Femur (tissue), 1 donor: ENCODE measurements at places on chromosomes 4 and X.

- no peak for DNase-seq
Observed at GRCh38 chr4:125484912-125485311, 170.2 kb downstream of the FAT4 start.

- DNase-seq: no peak
Observed at GRCh38 chr4:3397128-3397527, 44.6 kb upstream of the HGFAC start.

DNA sequence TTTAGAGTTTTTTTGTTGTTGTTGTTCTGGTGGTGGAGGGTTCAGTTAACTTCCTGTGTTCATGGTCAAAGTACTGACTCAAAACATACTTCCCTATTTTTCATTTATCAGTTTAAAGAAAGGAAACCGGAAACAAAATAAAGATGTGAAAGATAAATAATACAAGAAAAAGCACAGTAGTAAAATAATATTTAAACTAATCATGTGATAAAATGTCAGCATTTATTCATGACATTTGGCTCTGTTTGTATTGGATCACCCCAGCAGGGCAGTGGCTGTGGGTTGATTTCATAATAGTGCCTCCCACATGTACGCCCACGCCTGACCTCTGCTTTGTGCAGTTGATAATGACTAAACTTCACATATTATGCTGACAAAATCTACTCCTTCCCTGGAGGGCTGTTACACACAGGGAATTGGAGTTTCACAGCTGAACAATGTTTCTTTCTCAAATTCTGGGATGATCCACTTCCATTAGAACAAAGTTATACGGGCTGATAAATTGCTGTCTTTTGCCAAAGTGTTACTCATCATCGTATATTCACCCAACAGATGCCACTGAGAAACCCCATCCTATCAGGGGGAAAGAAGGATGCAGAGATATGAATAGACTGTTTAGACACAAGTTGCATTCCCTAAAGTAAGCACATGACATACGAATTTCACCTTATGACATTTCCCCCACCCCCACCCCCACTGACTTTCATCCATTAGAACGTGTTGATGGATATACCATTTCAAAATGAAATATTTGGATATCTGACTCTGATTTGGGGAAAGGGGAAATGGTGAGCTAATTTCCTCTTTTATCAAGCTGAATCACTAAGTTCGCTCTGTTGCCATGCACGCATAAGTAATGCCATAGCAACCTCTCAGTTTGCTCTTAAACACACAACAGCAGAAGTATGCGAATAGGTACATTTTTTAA is 48.3 kb downstream of the AMELX start:
- DNase-seq: no peak

GRCh38 chrX:119984652-119985051 is 41.1 kb upstream of the NKAP start:
- no peak for DNase-seq

- no peak for DNase-seq
Observed at GRCh38 chr4:102318526-102318925, 26.8 kb downstream of the SLC39A8 start.

GRCh38 chr4:38030023-38030422 is 69.8 kb downstream of the PTTG2 start:
- no peak for DNase-seq

DNA sequence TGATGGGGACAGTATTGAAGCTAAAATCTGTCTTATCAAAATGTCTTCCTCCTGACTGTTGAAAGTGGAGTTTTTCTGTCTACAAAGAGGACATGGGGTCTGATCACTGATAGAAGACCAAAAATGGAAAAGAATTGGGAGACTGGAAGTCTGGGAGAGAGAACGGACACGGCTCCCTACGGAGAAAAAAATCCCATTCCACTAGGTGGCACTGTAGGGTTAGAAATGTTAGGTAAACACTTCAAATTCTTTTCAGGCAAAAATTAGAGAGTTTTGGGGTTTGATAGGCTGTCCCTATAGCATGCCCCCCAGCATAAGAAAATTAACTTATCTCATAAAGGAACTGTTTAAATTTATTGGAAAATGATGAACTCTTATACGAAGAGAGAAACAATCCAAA is 200.5 kb downstream of the FAM133A start:
- no peak for DNase-seq

DNA sequence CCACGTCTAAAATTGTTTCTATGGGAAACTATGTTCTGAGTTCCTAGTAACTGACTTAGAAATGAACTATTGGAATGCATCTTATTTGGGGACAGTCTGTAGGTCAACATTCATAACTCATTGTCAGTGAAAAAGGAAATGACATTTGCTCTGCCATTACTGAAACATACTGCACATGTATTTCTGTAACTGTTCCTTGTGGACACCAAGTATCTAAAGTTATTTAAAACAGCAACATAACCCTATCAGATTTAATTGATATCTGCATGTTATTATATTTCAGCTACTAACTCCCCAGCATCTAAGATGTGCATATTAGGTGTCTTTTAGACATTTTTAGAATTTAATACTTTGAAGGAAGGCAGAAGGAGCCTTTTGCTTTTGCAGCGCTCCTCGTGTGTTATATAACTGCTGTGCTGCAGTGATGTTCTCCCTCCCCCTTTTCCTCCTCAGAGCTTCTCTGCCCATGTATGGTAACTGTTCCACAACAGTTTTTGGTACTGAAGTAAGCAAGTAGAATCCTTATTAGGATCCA is 37.2 kb upstream of the TMEM131L start:
- no peak for DNase-seq

DNA sequence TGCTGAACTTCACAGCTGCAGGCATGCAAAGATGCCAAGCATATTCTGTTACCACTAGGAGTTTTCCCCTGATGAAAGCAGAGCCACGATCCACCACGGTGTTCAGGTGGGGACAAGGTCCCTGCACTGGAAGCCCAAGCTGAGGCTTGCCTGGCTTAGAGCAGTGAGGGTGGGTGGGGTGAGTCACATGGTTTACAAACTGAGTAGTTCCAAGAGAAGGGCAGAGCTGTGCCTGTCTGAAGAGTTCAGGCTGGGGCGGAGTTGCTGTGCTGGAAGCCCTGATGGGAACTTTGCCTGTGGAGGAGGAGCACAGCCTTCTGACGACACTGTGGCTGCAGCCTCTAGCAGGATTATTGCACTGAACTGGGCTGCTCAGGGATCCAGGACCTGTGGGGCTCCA is 45.5 kb downstream of the FAM9B start:
- peak; percentile 62 for DNase-seq

DNA sequence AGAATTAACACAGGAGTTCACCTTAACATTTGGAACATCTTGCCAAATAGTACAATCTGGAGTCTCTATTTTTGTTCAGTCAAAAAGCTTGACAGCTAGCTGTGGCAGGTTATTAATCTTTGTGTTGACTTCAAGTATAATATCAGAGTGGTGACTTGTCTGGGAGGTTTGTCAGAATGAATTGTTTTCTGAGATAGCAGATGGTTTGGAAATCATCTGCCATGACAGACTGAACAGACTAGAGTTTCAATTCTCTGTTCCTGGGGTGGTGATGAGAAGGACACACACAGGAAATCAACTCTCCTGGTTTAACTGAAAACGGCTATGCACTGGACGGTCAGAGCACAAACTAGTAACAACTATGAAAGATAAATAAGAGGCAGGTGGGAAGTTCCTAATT is 203.3 kb upstream of the EMCN start:
- DNase-seq: no peak

GRCh38 chr4:72442715-72443114 is 126.3 kb downstream of the ADAMTS3 start:
- DNase-seq: no peak

- DNase-seq: peak; percentile 32
Observed at GRCh38 chr4:40525752-40526598, 103.7 kb downstream of the RBM47 start.

- DNase-seq: no peak
Observed at GRCh38 chr4:166602068-166602467, 632.2 kb downstream of the SPOCK3 start.

- no peak for DNase-seq
Observed at GRCh38 chrX:25667681-25668080, 470.5 kb upstream of the MAGEB18 start.

DNA sequence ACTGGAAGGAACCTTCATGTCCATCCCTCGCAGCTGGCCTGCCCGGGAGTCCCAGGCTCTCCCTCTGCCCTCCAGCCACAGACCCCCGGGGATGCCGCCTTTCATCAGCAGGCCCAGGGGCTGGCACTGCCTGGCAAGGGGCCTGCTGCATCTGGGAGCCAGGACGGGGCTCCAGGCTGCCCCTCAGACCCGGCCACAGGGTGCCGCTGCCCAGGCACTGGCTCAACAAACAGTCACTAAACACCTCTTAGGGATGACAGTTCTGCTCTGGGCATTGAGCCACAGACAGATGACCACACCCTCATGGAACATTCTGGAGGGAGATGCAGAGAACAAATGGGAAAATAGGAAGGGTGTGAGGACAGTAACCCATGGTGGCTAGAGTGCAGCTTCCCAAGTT is 109.3 kb downstream of the HMX1 start:
- DNase-seq: peak; percentile 11

DNA sequence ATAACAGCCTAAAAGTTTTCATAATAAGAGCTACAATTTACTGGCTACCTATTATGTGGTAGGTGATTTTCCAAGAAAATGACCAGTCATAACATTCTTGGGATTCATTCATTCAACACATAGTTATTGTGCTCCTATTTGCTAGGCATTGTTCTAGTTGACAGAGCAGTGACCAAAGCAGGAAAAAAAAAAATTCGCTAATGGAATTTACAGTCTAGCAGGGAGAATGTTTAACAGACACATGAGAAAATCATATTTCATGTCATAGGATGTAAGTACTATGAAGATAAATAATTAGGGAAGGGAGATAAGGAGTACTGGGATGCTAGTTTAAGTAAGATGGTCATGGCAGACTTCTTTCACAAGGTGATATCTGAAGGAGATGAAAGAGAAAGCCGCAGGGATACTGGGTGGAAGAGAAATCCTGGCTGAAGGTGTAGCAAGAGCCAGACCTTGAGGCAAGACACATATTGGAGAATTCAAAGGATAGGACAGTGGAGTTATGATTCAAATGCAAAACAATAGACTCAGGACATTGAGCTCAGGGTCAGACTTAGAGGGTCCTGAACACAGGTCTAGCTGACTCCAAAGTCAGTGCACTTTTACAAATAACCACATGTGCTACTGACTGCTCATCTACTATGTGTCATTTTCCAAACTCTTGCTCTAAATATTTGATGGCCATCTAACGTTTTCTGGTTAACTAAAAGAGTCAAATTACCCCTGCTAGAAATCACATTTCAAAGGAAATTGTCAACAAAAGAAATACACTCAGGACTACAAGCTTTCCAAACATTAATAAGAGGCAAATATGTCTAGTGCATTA is 20.4 kb downstream of the SPCS3 start:
- DNase-seq: no peak

DNA sequence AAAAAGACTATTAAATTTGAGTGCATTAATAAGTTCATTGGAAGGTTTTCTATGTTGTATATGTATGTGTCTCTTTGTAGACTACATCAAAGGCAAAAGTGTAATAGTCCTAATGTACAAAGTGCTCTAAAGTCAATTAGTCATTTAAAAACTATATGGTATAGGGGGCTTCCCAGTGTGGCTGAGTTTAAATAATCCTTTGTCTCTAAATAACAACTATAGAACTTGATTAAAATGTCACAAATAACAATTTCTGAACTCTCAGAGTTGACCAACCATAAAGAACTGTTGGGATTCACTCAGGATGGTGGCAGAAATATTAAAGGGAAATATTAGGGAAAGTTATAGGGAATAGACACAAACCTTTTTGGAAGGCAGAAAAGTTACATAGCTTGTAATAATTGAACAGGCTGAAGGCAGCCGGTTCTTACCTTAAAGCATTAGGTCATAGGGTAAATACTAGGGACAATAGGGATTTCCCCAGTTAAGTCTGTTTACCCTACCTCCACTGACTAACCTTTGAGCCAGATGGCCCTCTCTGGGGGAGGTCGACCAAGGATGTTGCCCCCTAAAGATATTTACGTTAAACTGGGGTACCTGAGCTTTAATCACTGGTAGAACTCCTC is 1054.2 kb downstream of the ARAP2 start:
- DNase-seq: no peak

DNA sequence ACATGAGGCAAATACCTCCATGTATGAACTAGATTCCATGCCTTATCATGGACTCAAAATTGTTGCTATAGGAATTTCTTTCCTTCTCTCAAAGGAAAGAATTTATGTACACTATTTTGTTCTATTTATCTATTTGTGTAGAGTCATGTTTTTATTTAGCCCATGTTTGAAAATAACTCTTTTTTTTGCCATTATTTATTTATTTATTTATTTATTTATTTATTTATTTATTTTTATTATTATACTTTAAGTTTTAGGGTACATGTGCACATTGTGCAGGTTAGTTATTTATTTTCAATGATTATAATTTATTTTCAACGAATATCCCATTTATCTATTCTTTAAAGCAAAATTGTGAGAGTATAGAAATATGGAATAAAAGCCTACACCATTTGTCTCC is 177.9 kb downstream of the MAGEE1 start:
- no peak for DNase-seq

DNA sequence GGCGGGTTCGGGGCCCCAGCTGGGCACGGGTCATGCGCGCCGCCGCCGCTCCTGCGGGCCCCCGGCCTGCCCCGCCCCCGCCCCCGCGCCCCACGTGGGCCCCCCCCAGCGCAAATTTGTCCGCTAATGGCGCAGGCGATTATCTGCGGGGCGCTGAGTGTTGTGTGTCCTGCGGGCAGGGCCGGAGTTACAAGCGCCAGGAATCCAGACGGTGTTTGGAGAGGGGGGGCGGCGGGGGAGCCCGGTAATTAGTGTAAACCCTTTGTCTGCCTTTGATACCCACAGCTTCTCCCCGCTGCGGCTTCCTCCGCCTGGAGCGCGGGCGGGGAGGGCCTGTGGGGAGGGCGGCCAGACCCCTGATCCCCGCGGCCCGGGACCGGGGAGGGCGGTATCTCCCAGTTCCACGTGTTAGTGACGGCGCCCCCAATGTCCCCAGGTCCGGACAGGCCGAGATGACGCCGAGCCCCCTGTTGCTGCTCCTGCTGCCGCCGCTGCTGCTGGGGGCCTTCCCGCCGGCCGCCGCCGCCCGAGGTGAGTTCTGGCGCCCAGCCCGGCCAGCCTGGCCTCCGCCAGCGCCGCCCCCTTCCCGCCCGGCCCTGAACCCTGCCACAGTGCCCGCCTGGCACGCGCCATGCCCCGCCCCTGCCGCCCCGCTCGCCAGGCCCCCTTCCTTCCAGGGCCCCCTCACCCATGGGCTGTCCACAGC is 761 bp downstream of the FGFRL1 start:
- DNase-seq: peak; percentile 66

DNA sequence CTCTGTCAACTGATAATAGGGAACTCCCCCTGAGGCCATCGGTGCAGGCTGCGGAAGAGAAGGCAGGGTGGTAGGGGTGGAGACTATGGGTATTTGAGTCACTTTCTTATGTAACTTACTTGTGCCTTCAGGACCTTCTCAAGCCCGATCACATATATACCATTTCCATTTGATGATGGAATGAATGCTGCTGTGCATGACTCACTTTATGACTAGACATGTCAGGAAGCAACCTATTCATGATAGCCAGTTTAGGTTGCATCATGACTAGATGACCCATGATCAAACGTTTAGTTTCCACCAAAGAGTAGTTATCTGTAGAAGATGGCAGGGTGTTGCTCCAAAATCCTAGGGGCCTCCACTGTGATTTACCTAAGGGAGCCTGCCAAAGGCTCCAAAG is 435.5 kb downstream of the DTHD1 start:
- no peak for DNase-seq

GRCh38 chrX:41148553-41148952 is 63.3 kb downstream of the USP9X start:
- DNase-seq: no peak
